Naive thymus-derived CD4-positive, alpha-beta T cell (primary cell): ENCODE measurements at places on chromosomes 5 and 9. TPM values are rescaled to one million over a fixed set of nuclear protein-coding genes. Genes with fewer than 3 reads are reported as not detected.

DNA sequence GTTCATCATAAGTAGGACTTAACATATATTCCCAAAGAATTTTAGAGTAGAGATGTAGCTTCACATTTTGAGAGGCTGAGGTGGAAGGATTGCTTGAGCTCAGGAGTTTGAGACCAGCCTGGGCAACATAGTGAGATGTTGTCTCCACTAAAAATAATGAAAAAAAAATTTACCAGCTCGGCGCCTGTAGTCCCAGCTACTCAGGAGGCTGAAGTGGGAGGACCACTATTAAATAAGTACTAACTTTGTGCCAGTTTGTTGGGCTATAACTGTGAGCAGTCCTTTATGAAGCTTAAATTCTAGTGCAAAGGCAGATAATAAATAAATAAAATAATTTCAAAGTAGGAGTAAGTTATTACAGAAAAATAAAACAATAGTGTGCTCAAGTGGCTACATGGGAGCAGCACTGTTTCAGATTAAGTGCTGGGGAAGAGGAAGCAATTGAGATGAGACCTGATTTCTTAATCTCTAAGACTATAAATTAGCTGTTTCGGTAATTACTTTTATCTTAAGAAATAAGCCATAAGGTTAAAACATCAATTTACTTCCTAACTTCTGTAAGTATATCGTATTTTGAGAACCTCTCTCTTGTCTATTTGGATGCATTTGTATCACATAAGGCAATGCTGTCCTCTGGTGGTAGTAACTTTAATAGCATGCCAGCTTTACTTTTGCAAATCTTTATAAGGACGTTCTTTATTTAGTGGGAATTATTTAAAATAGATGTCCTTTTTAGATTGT, 98.9 kb downstream of the CSNK1G3 start:
- no peak overlapping the region for H3K4me3 ChIP-seq
- DNase-seq: peak; percentile 48
- no peak overlapping the region for H3K27ac ChIP-seq
- H3K36me3 ChIP-seq: no peaks in the 10 kb centered on the region
- H3K27me3 ChIP-seq: no peaks in the 10 kb centered on the region

GRCh38 chr5:16554110-16554509, 62.7 kb downstream of the RETREG1 start:
- no peak overlapping the region for H3K4me3 ChIP-seq
- H3K27me3 ChIP-seq: no peaks in the 10 kb centered on the region
- H3K27ac ChIP-seq: no peak overlapping the region
- no peaks in the 10 kb centered on the region for H3K4me1 ChIP-seq
- no peaks in the 10 kb centered on the region for H3K36me3 ChIP-seq
- no peak for DNase-seq

DNA sequence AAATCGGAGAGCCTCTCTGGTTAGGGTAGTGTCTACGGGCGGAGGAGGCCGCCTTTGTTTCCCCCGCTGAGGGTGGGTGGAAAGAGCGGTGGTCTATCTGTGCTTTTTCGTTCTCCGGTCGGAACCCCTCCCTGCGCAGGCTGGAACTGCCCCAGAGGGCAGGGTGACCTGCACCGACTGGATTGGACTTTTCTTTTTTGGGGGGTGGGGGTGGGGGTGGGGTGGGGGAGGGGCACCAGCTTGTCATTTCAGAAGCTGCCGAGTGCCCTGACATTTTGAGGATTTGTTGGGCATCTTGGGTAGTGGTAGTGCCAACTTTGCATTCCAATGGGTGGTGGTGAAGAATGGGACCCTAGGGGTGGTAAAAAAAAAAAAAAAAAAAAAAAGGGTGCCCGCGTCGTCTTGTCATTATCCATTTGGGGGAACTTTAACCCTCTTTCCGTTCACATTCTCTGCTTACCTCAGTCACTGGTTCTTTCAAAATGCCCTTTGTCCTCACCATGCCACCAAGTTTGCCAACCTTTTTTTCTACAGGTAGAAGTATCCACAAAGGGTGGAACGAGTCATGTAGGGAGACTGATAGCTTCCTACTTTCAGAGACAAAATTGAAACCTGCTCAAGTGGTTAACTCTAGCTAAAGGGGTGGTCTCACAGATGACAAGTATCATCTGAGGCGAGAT, 1.3 kb downstream of the UBE2R2 start:
- peak overlapping the region; percentile 88 for H3K4me3 ChIP-seq
- no peaks in the 10 kb centered on the region for H3K27me3 ChIP-seq
- H3K4me1 ChIP-seq: peaks cover 19% of the 10 kb centered on the region
- no peaks in the 10 kb centered on the region for H3K36me3 ChIP-seq
- DNase-seq: no peak

DNA sequence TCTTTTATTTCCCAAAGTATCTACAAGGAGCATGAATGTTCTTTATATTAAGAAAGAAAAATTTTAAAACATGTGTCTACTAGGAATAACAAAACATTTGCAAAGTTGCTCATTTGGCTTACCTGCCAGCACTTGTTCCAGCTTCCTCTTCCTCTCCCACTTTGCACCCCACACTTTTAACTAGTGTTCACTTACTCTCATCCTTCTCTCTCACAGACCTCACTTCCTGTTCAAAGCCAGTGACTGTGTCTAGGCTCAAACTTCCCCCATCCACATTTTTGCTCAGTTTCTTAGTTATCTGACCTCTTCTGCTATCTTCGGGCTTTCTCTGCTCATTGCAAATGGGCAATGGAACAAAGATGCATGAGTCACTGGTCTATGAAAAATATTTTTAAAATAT, 512.2 kb upstream of the ZNF462 start:
- H3K4me1 ChIP-seq: no peaks in the 10 kb centered on the region
- H3K27me3 ChIP-seq: no peaks in the 10 kb centered on the region
- H3K27ac ChIP-seq: no peak overlapping the region
- H3K36me3 ChIP-seq: no peaks in the 10 kb centered on the region

GRCh38 chr9:16033253-16033652, 480.4 kb downstream of the CCDC171 start:
- no peak for DNase-seq
- no peak overlapping the region for H3K27ac ChIP-seq
- H3K36me3 ChIP-seq: no peaks in the 10 kb centered on the region
- no peaks in the 10 kb centered on the region for H3K27me3 ChIP-seq
- no peak overlapping the region for H3K4me3 ChIP-seq

DNA sequence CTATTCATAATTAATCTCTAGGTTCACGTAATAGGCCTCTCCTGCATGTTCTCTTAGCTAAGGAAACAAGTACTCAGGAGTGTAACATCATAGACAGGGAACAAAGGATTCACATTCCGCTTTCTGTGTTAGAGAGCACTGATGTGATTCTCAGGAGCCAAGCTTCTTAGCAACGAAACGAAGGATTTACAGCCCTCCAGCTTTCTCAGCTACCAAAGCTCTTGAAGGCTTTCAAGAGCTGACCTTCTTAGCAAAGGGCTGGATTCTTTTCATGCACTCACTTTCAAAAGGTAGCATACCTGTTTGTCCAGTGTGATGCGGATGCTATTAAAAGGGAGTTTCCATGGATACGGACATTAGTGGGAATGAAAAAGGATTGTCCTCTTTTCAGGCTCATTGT, 107.4 kb downstream of the TUSC1 start:
- no peak overlapping the region for H3K4me3 ChIP-seq
- no peak overlapping the region for H3K27ac ChIP-seq
- H3K36me3 ChIP-seq: no peaks in the 10 kb centered on the region
- H3K27me3 ChIP-seq: no peaks in the 10 kb centered on the region

DNA sequence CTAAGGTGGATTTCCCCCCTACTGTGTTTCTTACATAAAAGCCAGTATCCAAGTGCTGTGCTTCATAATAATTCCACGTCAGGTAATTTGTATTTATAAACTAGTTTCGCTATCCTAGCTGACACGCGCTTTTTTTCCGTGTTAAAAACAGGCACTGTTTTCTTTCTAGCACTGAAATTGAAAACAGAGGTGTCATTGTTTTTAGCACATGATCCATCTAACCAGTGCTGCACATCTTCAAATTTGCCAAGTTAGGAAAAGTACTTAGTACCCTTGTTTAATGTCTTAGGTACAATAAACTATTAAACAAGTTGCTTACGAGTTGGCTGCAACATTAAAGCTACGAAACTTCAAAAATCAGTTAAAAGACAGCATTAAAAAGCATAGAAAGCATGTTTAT, 49.9 kb downstream of the JMY start:
- H3K4me1 ChIP-seq: no peaks in the 10 kb centered on the region
- no peak overlapping the region for H3K4me3 ChIP-seq
- H3K36me3 ChIP-seq: peaks cover 9% of the 10 kb centered on the region
- no peak overlapping the region for H3K27ac ChIP-seq

DNA sequence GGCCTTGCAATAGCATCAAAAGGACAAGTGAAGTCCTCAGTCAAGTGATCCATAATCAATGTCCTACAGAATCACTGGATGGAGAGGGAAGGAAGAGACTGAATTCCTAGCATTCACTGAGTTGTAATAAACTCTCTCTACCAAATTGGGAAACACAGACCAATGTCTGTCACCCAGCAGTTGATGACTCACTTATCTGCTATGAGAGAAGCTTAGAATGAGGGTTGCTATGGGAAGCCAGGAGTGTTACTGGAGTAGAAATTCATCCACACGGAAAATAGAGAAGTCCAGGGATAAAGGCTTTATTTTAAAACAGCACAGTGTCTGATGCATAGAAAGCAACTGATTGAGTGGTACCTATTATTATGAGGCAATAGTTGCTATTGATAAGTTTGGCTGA, 407.4 kb downstream of the BRINP1 start:
- no peak overlapping the region for H3K27ac ChIP-seq
- H3K4me1 ChIP-seq: no peaks in the 10 kb centered on the region
- no peaks in the 10 kb centered on the region for H3K27me3 ChIP-seq
- DNase-seq: no peak
- H3K4me3 ChIP-seq: no peak overlapping the region
- no peaks in the 10 kb centered on the region for H3K36me3 ChIP-seq

GRCh38 chr9:110886832-110887231, 151.4 kb downstream of the LPAR1 start:
- H3K36me3 ChIP-seq: no peaks in the 10 kb centered on the region
- no peaks in the 10 kb centered on the region for H3K27me3 ChIP-seq
- H3K27ac ChIP-seq: no peak overlapping the region
- no peak for DNase-seq
- no peak overlapping the region for H3K4me3 ChIP-seq

GRCh38 chr9:131279196-131279862, 3.0 kb upstream of the FAM78A start:
- no peaks in the 10 kb centered on the region for H3K36me3 ChIP-seq
- peak overlapping the region; percentile 74 for H3K27ac ChIP-seq
- no peaks in the 10 kb centered on the region for H3K27me3 ChIP-seq

DNA sequence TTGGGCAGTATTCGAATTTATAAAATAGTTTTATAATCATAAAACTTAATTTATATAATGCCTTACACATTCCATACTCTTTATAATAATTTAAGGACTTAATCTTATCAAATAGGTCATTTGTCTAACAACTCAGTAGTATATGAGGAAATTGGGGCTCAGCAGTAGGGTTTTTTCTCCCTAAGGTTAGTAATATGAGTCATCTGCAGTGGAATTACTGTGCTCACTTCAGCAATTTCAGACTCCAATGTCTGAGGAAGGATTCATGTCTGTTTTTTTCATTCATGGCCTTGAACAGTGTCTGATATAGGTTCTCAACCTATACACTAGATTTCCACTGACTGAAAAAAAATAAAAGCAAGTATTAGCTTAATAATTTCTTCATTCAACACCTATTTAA, 7.4 kb downstream of the DMRTA1 start:
- H3K4me3 ChIP-seq: no peak overlapping the region
- no peak for DNase-seq
- no peaks in the 10 kb centered on the region for H3K4me1 ChIP-seq

DNA sequence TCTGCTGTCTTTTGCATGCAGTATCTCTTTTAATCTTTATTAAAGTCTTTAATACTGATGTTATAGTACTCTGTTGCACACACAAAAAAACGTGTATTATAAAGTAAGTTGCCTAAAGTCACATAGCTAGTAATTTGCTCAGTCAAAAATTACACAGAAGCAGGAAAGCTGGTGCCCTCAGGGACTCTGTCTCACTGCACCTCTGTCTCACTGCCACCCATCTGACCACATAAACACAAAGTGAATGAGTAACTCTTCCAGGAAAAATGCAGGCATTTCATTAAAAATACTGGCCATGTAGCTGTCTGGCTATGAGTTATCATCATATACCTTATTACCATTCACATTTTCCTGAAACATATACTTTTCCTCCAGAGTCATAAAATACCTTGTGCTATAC, 591.7 kb downstream of the CSNK1G3 start:
- no peak for DNase-seq
- no peak overlapping the region for H3K27ac ChIP-seq
- H3K36me3 ChIP-seq: no peaks in the 10 kb centered on the region
- no peaks in the 10 kb centered on the region for H3K27me3 ChIP-seq
- H3K4me1 ChIP-seq: no peaks in the 10 kb centered on the region

DNA sequence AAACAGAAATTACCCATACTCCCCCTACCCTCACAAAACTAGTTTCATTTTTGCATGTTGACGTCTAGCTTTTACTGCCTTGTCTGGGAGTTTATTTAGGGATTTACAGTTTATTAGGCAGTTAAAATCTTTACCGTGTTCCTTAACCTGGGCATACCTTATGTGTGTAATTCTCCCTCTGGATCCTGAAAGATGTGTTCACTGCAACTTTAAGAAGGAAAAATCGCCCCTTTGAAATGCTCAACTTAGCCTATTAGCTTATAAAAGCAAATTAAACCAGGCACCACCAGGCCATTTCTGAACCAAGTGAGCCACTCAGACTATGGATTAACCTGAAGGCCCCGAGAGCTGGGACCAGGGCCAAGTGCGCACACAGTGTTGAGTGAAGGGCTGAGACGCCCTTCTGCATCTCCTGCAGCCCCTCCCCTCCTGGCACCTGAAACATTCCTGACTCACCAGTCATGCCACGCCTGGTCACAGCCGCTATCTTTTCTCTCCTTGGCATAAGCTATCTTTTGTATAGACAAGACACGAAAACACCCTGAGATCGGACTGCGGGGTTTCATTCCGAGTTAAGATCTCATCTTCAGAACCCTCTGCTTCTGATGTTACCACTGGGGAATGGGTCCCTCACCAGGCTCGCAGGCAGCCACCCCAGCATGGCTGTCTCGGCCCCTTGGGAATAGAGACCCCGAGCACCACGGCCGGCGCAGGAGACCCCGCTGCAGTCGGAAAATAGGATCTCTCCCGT, 111.9 kb downstream of the ROR2 start:
- H3K27me3 ChIP-seq: no peaks in the 10 kb centered on the region
- H3K4me1 ChIP-seq: no peaks in the 10 kb centered on the region
- no peak overlapping the region for H3K4me3 ChIP-seq
- H3K36me3 ChIP-seq: no peaks in the 10 kb centered on the region

- no peaks in the 10 kb centered on the region for H3K4me1 ChIP-seq
- H3K27me3 ChIP-seq: no peaks in the 10 kb centered on the region
- H3K27ac ChIP-seq: no peak overlapping the region
These were observed 98.4 kb upstream of the CPLX2 start for GRCh38 chr5:175772747-175773533.

Gene SHOC1
- not detected for total RNA-seq

Gene ZBTB43
- total RNA-seq: 17.8 TPM

Gene TCF7
- total RNA-seq: 643 TPM
